ENCODE measurements at places on chromosomes 11 and 22.

- DNase-seq: no peak
These were observed 9.0 kb upstream of the PANX3 start for GRCh38 chr11:124602193-124602592.

DNA sequence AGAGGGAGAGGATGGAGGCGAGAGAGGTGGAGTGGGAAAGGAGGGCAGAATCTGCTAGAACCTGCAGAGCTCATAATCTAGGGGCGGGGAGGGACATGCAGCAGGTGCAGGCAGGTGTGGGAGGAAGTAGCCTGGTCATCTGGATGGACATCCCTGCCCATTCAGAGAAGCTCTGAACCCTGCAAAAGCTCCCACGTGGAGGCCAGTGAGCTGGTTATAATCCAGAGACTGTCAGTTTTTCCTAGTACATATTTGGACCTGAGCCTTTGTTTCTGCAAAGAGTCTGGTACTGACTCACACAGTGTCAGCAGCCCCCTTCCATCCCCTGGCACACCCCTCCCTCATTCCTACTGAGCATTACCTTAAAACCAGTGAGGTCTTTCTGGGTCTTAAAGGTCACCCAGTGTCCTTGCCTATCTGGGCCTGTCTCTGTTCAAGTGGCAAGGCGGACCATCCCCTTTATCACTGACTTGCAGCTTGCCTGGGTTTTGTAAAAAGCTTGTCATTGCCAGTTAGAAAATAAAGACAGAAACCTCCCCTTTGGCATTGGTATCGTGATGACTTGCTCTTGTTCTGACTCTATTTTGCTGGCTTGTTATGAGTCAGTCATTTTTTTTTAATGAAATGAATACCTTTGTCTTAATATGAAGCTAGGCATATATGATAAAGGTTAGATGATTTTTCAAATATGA is 26.1 kb downstream of the PTPRJ start:
- no peak for DNase-seq

DNA sequence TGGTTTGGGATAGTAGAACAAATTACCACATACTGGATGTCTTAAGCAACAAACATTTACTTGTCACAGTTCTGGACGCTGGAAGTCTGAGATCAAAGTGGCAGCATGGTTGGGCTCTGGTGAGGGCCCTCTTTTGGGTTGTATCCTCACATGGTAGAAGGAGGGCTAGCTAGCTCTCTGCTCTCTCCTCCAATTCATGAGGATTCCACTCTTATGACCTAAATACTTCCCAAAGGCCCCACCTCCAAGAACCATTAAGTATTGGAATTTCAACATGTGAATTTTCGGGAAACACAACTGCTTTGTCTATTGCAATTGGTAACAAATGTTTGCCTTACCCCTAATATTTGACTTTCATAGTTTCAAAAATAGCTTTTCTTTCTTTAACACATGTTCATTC is 52.6 kb downstream of the MUC15 start:
- DNase-seq: no peak

DNA sequence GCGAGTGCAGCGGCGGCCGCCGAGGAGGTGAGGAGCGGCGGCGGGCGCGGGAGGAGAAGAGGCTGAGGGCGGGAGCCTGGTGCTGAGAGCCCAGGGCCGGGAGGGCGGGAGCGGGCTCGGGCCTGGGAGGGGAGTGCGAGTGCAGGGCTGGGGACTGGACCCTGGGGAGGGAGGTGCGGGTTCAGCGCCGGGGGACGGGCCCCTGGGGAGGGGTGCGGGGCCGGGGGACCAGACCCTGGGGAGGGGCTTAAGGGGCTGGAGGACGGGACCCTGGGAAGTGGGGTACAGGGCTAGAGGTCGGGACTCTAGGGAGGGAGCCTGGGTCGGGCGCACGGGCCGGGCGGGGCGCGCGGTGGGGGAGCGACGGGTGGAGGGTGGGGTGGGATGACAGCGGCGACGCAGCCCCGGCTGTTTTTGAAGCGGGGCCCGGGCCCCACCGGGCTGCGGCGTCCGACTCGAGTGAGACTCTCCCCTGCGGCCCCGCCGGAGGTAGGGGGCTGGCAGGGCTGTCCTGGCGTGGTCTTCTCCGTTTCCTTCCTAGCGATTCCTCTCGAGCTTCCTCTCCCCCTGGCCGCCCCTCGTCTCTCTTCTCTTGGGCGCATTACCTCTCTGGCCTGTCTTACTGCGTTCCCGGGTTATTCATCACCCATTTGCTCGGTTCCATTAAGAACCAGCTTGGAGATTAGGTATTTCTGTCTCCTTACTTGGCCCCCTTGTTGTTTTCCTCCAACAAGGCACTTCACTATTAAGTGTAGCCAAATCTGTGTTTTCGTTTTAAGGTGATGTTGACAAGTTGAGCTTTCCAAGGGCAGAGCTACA is 754 bp downstream of the NUP50 start:
- DNase-seq: peak; percentile 9

DNA sequence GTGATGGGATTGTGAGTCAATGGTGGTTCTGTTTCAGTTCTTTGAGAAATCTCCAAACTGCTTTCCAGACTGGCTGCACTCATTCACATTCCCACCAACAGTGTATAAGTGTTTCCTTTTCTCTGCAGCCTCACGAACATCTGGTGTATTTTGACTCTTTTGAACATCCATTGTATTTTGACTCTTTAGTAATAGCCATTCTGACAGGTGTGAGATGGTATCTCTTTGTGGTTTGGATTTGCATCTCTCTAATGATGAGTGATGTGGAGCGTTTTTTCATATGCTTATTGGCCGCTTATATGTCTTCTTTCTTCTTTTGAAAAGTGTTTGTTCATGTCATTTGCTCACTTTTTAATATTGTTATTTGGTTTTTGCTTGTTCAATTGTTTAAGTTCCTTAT is 19.4 kb downstream of the NELL1 start:
- DNase-seq: no peak

DNA sequence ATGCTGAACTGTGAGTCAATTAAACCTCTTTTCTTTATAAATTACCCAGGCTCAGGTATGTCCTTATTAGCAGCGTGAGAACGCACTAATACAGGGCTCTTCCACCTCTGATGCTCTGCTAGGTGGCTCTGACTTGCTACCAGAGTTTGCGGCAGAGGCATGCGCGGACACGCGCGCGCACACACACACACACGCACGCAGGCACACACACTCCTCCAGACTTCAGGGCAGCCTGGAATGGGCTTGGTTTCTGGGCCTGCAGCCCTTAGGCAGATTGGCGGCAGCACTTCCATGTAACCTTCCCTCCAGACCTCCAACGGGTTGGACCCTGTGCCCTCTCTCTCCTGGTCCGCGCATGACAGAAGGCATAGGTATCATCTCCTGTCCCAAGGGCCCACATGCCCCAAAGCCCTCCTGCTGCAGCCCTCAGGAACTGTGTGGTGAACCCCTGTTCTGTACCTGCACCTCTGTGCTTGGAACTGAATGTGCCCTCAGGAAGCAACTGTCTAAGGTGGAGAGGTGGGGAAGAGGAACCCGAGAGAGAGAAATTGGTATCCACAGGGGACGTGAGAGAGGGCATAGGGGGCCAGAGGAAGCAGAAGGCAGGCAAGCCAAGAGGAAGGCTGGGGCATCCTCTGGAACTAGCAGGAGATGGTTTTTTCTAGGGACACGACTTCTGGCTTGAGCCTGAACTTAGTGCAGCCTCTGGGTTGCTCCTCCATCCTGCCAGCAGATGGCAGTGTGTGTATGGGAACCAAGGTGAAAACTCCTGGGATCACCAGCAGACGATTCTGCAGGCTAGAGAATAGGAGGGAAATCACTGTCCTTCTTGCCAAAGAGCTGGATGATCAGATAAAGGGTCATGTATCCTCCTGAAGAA is 23.4 kb upstream of the RIC3 start:
- peak; percentile 23 for DNase-seq

DNA sequence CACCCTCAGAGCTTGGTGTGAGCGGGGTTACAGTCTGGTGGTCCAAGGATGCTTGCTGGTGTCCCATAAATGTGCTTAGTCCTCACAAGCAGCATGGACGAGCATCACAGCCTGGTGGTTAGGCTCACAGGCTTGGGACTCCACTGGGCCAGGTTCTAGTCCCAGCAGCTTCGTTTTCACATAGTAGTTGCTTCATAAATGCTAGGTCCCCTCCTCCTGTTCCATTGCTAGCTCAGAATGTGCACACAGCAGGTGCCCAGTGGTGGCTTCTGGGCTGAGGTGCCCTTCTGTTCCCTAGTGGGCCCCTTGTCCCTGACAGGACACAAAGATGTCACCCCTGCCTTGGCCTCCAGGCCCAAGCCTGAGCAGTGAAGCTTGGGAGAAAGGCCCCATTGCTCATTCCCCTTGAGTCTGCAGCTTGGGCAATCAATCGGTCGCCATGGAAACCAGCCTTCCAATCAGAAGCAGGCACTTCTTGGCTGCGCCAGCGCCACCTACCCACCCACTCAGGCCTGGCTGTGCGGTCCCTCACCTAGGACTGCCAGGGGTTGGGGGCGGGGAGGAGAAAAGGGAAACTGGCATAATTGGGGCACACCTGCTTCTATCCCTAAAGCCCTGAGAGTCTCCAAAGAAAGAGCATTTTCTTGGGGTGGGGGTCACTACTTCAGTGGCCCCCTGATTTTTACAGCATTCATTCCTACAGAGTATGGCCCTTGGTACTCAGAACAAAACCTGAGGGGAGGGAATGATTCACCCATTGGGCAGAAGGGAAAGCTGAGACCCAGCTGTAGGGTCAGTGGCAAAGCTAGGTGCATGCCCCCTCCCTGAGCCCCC is 48.1 kb downstream of the CYTH4 start:
- DNase-seq: no peak

GRCh38 chr11:131682373-131683015 is 312.1 kb downstream of the NTM start:
- DNase-seq: no peak

GRCh38 chr11:110859998-110860397 is 147.8 kb upstream of the ARHGAP20 start:
- no peak for DNase-seq

GRCh38 chr11:1460396-1460985 is 26.1 kb downstream of the MOB2 start:
- DNase-seq: no peak
